Cortex of kidney (tissue), 1 donor: ENCODE measurements at places on chromosomes 7 and 10.

- no peak for DNase-seq
Observed at GRCh38 chr10:77866598-77866997, 60.0 kb downstream of the DLG5 start.

GRCh38 chr7:70570029-70570428 is 561.9 kb upstream of the GALNT17 start:
- no peak for DNase-seq

DNA sequence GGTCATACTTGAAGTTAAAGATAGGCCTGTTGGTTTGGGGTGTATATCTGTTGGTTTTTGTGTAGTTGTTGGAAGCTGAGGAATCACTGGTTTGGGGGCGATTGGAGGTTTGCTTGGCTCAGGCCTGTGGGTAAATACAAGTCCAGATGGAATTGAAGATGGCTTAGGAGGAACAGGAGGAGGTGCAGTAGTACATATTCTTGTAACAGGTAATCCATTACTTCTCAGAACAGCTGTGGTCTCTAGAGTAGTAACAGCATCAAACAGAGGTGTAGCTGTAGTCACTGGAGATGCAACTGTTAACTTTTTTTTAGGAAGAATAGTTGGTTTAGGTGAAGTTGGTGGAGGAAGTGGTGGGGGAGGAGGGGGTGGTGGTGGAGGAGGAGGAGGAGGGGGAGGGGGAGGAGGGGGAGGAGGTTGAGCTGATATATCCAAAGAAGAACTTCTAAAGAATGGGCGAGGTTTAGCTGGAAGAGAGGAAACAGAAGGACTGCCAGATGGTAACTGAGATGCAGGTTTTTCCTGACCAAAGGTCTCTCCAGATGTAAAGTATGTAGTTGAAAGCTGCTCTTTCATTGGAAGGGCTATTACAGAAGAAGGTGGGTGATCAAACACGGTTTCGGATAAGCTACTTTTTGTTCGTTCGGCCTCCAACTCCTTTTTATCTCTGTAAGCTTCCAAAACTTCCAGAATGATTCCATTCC is 209.2 kb downstream of the PCLO start:
- no peak for DNase-seq

DNA sequence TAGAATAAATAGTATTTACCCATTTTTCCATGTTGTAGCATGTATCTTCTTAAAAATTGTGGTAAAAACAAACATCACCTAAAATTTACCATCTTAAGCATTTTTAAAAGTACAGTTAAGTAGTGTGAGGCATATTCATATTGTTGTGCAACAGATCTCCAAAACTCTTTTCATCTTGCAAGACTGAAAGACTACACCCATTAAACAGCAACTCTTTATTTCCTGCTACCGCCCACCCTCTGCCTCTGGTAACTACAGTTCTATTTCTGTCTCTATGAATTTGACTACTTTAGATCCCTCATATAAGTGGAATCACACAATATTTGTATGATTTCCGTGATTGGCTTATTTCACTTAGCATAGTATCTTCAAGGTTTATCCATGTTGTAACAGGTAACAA is 40.0 kb upstream of the AGBL3 start:
- no peak for DNase-seq

DNA sequence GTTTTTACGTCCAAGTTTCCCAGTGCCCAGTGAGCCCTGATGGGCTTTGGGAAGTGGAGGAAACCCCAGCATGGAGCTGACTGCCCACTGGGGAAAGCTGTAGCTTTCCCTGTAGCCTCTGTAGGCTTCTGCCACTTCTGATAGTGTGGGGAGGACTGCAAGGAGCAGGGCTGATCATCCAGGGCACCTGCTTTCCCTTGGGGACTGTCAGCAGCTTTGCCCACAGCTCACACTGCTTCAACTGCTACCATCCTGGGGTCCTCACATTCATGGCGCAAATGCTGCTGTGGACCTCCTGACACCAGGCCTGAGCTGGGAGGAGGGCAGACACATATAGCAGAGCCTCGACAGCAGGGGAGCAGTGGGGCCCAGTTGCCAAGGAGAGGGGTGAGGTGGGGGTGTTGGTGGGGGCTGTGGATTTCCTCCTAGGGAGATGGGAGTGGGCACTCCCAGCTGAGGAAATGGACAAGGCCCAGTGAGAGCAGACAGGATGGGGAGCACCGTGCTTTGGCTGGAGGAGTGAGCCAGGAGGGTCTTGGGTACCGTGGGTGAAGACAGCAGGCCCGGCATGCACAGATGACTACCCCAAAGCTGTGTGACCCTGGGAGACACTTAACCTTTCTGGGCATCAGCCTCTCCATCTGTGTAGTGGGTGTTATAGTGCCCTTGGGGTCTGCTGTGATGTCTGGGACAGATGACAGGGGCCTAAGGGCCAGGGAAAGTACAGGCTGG is 16.2 kb downstream of the RAMP3 start:
- no peak for DNase-seq

GRCh38 chr10:63767138-63767801 is 246.1 kb downstream of the REEP3 start:
- DNase-seq = no peak

DNA sequence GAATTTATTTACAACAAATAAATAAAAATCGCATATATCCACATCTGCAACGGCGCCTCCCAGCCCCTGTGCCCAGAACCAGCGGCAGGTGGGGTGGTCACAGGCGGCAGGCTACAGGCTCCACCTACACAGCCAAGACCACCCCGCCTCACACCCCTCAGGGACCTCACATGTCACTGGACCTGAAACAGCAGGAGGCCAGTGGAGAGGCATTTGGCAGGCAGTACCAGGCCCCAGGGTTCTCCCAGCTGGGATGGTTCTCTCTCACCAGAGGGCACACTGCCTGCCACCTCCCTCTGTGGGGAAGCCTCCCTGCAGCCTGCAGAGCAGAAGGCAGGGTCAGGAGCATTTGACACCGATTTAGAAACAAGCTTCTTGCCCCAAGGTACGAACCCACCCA is 81.5 kb downstream of the MAD1L1 start:
- DNase-seq = no peak

DNA sequence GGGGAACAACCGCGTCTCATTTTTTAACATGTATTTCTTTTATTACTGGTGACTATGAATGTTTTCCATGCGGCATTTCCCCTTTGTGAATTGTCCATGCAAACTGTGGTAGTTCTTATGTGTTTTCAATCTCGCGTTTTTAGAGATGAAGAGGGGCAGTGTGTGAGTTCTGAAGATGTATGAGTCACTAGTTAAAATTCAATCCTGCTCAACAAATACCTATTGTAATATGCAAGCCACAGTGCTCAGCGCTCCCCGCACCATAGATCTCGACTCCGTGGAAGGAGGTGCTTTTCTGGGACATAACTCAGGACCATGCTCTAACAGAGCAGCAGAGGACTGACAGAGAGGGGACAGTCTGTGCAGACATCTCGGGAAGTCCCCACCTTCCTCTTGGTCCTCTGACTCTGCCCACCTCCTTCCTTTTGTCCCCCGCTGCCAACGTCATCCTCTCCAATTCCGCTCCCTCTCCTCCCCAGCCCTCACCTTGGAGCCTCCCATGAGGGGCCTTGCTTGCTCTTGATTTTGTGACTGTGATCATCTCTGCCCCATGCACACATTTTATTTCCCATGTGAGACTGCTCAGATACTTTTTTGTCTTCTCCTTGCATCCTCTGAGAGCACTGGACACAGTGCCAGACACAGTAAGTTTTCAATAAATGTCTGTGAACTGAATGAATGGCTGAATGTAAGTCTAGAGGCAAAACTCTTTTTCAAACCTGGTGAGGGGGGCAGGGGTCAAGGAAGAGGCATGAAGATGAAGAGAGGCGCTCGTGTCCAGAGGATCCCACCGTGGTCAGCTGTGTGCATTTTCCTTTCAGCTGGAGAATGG is 42.7 kb upstream of the PLEKHA1 start:
- no peak for DNase-seq

DNA sequence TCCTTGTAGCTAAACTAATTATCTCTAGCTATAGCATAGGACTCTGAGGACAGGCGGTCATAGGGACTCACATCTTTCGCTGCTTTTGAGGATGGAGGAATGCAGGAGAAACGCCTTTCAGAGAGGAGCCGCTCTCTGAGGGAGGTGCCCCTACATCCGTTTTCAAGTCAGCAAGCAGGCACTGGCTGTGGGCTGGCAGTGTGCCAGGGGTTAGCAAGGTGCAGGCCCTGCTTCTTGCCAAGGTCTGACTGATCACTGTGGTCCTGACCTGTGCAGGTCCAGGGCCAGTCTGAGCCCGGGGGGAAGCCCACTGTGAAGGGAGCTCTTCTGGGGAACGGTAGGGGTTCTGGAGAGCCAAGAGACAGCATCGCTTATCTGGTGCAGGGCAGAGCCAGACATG is 89.4 kb downstream of the SH3PXD2A start:
- no peak for DNase-seq

- no peak for DNase-seq
Observed at GRCh38 chr10:2905851-2906250, 161.5 kb upstream of the PFKP start.

DNA sequence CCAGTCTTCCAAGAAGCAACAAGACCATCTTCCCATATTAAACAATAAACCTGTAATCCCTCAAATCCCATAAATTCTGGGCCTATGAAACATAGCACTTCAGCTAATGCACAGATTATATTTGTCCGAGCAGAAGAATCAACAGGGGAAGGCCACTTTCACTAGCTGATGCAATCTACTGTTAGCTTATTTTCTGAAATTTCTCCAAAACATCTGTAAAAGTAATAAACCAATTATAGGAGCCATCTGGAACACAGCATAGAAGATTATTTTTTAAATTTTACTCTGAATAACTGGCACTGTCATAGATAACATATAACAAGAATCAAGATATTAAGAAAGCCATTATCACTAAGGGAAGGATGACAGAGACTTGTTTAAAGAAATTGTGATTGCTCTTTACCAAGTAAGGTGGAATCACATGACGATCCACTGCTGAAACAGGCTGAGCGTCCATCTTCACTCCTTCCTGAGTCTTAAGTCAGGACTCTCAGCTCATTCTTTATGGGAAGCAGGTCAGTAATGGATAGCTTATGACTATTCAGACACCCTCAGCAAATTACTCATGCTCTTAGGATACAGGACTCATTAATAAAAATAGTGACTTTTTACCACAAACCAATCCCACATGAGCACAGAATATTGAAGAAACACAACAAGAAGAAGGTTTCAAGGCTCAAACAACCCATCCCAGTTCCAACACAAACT is 719.5 kb downstream of the XPNPEP1 start:
- no peak for DNase-seq

- no peak for DNase-seq
Observed at GRCh38 chr10:47453141-47454007, 30.5 kb downstream of the ANXA8 start.

- no peak for DNase-seq
Observed at GRCh38 chr10:110524859-110525232, 27.1 kb downstream of the DUSP5 start.

DNA sequence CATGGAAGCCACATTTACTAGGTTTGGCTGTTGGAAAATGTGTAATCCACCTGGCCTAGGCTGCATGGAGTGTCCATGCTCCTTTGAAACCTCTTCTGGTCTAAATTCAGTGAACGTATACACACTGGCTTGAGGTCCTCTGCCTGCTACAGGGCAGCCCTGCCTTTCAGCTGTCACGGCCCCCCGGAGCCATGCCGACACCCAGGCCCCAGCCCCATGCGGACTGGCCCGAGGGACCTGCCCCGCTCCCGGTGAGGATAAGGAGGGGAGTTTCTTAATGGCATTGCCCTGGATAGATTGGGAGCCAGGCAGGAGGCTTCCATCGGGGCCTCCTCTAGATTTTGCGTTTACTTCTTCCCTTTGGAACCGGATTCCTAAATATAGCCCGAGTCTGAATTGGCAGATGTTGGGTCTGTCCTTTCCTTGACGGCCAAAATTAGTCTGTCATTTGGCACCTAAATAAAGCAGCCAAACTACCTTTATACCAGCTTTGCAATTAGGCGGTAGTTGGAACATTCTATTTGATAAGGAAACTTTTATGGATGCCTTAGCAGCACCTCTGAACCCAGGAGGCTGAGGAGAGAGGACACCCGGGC is 72.1 kb upstream of the SH2B2 start:
- no peak for DNase-seq

- DNase-seq = no peak
Observed at GRCh38 chr7:99139036-99139435, 4.9 kb downstream of the SMURF1 start.

GRCh38 chr10:97549587-97550322 is 22.8 kb upstream of the ANKRD2 start:
- no peak for DNase-seq

GRCh38 chr7:132232406-132232805 is 343.9 kb downstream of the PLXNA4 start:
- no peak for DNase-seq

- DNase-seq = no peak
Observed at GRCh38 chr7:51019191-51019844, 236.6 kb upstream of the GRB10 start.

- no peak for DNase-seq
Observed at GRCh38 chr7:80047856-80048459, 86.7 kb upstream of the GNAI1 start.

- DNase-seq = no peak
Observed at GRCh38 chr10:116015583-116016333, 257.2 kb downstream of the GFRA1 start.

DNA sequence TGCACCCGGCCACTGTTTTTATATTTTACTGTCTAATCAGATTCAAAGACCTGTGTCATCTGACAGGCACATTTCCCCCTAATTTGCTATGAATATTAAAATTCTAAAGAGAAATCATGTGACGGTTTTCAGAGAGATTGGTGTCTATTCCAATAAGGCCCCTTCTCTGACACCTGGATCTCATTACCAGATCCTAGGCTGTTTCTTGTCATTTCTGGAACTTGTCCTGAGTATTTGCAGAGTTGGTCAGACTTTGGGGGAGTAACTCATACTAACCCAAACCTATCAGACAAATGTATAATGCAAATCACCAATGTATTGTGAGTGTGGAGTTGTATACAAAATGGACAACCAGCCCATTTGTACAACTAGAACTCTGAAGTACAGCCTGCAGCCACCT is 29.5 kb downstream of the MYO1G start:
- DNase-seq = no peak

GRCh38 chr10:378930-379704 is 243.9 kb downstream of the ZMYND11 start:
- no peak for DNase-seq

- DNase-seq = no peak
Observed at GRCh38 chr10:123562811-123563580, 103.2 kb upstream of the GPR26 start.

- no peak for DNase-seq
Observed at GRCh38 chr10:123391275-123392028, 237.2 kb downstream of the BUB3 start.

GRCh38 chr10:126731610-126731990 is 61.1 kb upstream of the C10orf90 start:
- DNase-seq = no peak

DNA sequence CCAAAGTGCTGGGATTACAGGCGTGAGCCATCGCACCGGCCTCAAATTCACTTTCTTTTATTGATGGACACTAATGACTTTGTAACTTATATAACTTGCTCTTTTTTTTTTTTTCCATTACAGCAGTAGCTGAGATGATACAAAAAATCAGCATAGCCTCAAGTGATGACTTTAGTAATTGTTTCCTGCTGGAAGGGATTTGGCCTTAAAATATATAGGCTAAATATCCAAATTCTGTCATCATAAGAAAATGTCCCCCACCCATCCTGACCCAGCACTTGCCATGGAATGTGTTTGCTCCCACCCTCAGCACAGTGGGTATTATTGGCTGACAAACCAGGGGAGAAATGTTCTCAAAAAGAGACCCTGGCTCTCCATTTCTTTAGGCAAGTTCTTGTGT is 1264.1 kb upstream of the AUTS2 start:
- no peak for DNase-seq
